Bronchial epithelial cell (primary cell): ENCODE measurements at places on chromosomes 13 and 19. TPM values are rescaled to one million over a fixed set of nuclear protein-coding genes. Genes with fewer than 3 reads are reported as not detected.
A peak's percentile ranks its signal among the peaks of the same experiment; 100 is the strongest.

Gene ADGRE3
- not detected in 2 replicates for total RNA-seq

DNA sequence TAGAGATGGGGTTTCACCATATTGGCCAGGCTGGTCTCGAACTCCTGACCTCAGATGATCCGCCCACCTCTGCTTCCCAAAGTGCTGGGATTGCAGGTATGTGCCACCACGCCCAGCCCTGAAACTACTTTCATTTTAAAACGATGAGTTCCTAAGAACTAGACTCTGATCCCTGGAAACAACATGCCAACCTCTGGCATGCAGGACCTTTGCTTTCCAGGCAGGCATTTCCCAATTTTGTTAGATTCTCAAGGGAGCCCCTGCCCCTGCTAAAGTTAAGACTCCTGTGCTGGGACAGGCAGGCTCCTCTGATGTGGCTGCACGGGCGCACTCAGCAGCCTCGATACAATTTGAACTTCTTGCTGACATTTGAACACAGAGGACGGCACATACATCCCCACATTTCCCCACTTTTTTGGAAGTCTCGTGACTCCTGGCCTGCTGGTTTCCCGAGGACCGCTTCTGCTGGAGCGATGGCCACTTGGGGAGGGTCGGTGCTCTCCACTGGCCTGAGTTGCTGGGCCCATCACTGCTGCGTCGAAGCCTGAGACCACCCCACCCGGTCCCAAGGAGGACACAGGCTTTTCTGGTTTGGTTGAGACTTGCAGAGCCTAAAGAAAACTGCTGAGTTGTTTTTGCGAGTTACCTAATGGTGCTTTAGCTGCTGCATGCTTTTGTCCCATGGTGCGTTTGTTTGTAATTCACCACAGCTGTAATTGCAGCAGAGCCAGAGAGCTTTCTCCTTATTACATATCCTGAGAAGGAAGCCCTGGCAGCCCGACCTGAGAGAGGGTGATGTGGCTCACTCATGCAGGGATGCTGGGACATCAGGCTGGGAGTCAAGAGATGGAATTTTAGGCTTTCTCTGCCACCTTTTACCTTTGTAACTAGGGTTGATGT lies 8.2 kb downstream of the ATP11A start:
- DNase-seq: no peak

GRCh38 chr13:20192158-20192835 lies 441 bp downstream of the GJB2 start:
- DNase-seq: no peak

GRCh38 chr13:32362574-32362973 lies 47.3 kb downstream of the BRCA2 start:
- no peak for DNase-seq

Gene SHANK1
- total RNA-seq: under 0.01 TPM in 1 of 2 replicates, not detected in the other

Gene PTPRH
- 3.9 and 7.4 TPM in 2 replicates for total RNA-seq

Gene ZNF667
- total RNA-seq: 1.2 and 2.6 TPM in 2 replicates

- DNase-seq: peak; percentile 20
Observed at GRCh38 chr13:52405767-52406494, at the start of gene THSD1. TSS of gene THSD1 (minus strand) at chr13:52406172. CDS start at chr13:52402600, 3,572 bp downstream.

DNA sequence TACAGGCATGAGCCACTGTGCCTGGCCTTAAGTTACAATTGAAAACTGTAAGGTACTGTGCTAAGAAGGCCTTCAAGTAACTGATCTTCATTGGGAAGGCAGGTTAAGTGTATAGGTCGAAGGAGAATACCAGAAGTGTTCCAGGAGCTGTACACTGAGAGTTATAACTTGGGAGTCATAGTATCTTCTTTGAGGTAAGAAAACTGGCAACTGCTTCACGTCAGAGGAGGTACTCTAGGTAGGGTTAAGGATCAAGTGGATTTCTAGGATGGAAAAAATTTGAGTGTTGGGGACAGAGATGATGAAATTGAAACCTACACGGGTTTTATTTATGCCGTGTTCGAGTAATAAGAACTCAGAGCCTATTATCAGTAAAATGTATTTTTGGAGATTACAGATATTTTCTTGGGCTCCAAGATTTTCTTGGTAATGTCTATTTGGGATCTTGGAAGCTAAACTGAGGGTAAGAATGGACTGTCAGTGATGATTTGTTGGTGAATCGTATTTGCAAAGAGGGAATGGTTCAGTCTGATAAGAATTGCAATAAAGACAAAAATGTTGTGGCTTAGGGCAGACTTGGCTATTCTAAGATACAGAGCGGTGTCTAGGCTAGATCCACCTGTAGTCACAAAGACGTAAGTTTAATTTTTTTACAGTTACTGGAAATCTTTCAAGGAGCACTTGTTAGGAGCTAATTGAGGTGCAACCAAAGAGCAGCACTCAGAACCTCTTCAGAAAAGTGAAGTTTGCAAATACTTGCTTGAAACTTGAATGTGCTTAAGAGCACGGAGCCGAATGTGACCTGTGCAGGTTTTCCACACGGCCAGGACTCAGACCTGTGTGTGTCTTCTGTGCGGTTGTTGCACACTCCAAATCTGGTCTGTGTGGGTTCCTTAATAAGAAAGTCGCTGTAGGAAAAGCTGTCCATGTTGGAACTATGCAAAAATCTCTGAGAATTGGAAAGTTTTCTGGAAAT lies 102.5 kb downstream of the URI1 start:
- no peak for DNase-seq

Gene SYT3
- total RNA-seq: not detected in 2 replicates

DNA sequence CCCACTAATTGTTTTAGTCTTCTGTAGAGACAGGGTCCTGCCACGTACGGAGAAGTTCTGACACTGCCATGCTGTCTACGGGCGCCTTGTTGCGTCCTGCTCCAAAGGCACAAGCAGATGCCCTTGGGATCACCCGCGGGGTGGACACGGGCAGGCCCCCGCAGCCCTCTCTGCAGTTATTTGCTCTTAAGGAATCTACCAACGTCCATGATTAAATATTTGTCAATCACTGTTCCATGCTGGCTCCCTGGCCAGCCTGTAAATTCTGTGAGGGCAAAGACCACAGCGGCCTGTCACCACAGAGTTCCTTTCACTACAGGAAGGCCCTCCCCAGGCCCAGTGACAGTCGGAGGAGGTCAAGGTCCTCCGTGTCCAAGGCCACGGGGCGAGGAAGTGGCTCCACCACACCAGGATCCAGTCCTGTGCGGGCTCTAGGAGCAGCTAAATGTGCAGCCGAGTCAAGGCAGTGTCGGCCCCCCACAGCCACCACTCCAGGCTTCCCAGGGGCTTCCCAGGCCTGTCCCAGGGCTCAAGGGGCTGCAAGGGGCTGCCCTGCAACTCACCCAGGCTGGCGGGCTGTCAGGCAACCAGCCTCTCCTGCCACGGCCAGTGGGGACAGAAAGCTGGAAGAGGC lies 2.1 kb downstream of the RNF126 start:
- no peak for DNase-seq

Gene ATP1A3
- 0.13 TPM in 1 of 2 replicates, not detected in the other for total RNA-seq
